ENCODE measurements at places on chromosomes 3 and 15. TPM values are rescaled to one million over a fixed set of nuclear protein-coding genes. Genes with fewer than 3 reads are reported as not detected.
A peak's percentile ranks its signal among the peaks of the same experiment; 100 is the strongest.

FOXL2 gene
- 0.38 TPM for total RNA-seq

ADIPOQ gene
- 0.58 TPM for total RNA-seq

PML gene
- total RNA-seq = 22.6 TPM

IL17RB gene
- total RNA-seq = 0.46 TPM

GOLGA8R gene
- total RNA-seq = 1.8 TPM

SLC6A20 gene
- total RNA-seq = 0.69 TPM

SLC28A1 gene
- 0.23 TPM for total RNA-seq

GATM gene
- total RNA-seq = 31.1 TPM

DLL4 gene
- total RNA-seq = 8.4 TPM

BFSP2 gene
- not detected for total RNA-seq

RAB7A gene
- total RNA-seq = 232 TPM

DNA sequence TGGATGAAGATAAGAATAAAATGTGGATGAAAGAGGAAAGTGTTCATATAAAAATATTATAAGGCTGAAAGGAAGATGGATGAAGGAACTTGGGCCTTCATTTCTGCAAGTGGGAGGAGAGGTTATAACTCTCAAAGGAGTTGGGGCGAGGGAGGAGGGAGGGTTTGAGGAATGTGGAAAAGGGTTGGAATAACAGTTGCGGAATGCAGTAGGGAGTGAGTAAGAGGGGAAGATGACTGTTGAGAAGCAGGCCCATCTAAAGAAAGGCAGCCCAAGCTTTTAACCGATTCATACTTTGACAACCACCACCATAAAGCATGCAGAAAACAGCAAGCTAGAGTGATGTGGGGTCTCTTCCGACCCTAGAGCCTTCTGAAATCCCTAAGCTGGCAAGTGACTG is 8.3 kb upstream of the TM4SF4 start:
- DNase-seq = no peak

GRCh38 chr3:148727231-148727630 is 29.5 kb downstream of the AGTR1 start:
- no peak for DNase-seq

DNA sequence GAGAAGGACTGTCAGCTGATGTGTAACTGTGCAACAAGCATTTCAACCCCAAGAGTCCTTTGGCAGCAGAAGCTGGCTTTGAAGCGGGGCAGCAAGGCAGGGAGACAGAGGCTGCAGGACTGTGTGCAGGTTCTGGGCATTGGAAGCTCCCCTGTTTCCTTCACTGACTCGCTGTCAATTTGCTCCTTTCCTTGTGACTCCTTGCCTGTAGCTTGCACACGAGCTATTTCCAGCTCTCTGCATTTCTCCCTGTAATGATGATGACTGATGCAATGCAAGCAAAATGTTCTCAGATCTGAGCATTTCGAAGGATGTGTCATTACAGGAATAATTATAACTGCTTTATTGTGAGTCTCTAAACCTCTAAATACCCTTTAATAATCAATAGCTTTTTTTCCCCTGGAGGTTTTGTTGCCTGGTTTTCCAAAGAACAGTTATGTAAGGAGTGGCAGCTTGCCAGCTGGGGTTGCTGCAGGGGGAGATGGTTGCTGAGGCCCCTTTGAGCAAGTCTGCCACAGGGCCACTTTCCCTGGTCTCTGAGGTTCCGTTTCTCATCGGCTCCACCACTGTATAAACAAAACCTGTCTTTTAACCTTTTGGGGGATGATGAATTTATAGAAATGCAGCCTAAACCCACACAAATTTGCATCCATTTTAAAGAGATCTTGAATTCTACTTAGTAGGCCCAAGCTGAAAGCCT is 2.8 kb downstream of the APOD start:
- DNase-seq = no peak

- peak; percentile 44 for DNase-seq
Observed at GRCh38 chr3:133895208-133896001, at the start of gene RAB6B. Gene RAB6B, minus strand, starts transcription at chr3:133895882. Its CDS starts 416 bp downstream, at chr3:133895466.

DNA sequence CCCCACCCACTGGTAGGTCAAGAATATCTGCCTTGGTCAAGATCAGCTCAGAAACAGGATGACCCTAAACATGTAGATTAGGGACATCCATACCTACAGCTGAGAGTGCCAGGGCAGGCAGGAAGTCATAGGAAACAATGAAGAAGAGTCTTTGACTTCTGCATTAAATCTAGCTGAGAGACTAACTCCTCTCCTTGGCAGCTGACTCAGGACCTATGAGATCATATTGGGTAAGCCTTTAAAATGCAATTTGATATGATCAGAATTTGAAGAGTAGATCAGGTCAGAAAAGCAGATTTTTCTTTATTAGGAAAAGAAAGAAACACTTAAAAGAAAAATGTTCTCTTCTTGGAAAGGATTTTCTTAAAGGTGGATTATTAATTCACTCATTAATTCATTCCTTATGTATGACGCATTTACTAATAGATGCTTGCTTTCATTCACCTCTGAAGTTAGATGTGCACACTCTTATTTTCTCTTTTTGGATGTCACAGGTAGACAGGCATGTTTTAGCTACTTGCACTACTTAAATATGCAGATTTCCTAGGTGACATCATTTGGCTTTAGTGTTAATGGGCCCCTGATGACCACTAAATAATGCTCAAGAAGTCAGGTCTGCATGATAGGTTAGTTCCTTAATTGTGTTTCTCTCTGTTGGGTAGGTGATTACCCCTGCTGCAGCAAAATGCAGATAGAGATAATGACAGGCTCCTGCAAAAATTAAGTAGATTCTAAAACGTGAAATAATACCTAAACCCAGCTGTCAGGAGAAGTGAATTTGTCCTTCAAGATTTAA is 35.7 kb upstream of the GSK3B start:
- DNase-seq = no peak

DNA sequence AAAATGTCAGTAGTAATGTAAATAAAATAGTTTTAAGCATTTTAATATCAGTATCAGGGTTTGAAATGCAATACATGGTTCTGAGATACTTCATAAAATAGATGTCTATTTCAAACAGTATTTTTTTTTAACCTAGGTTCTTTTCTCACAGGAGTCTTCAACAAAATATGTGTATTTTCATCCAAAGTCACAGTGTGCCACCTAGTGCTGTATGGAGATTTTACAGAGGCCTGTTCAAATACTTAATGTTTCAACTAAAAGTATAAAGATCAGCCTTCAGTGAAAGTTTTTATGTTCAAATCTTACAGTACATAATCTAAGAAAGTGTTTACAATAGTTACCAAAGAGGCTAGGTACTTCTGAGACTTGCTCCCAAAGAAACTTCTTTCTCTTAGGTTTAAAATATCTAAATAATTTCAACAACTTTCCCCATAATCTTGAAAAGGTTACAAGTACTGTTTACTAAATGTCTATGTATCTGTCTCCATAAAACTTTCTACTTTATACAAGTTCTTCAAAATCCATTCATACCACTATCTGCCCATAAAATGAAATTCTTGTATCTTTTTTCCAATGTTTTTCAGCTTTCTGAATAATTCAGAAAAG is 38.3 kb downstream of the SCAPER start:
- DNase-seq = no peak

GRCh38 chr15:58731756-58732535 is 17.6 kb downstream of the ADAM10 start:
- DNase-seq = no peak

- DNase-seq = no peak
Observed at GRCh38 chr3:147422601-147423536, 13.7 kb downstream of the ZIC1 start.

GRCh38 chr15:90637693-90638092 is 79.5 kb upstream of the BLM start:
- DNase-seq = no peak

- no peak for DNase-seq
Observed at GRCh38 chr3:111080413-111080812, 8.8 kb downstream of the NECTIN3 start.

DNA sequence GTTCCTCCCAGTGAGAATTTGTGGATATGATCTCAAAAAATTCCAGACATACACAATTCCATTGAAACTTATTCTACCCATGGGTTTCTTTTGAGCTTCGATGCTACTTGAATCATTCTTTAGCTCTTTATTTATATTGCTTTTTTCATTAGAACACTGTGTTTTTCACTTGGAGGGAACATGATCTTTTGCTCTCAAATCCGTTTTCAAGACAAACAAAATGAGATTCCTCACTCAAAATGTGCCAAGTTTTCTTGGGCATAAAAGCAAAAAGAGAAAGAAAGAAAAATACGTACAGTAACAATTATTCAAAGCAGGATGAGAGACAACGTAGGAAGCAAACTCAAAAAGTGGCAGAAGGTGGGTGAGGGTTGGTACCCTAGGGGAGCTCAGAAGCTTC is 118.8 kb upstream of the PDZRN3 start:
- no peak for DNase-seq

DNA sequence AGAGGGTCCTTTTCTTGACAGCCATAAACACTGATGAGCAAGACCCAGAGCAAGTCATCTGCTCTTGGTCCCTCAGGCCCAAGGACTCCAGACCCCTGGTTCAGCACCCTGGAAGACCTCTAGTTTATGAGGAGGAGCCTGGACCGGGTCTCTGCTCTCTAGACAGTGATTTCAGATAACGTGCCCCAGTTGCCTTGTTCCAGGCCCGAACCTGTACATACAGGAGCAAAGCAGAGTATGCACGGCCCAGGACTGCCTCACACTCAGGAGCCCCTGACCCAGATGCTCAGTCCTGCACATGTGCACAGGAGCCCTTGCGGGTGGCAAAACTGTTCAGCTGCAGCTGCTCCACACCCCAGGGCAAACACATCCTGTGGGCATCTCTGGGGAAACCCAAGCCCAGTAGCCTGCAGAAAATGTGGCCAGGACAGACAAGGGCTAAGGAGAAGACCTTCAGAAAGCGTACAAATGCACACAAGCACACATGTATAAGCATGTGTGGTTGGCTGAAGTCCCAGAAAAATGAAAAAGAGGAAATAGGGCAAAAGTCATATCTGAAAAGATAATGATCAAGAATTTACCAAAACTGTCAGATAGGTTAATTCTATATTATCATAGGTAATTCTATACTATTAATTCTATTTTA is 59.9 kb upstream of the CORO2B start:
- DNase-seq = no peak

- no peak for DNase-seq
Observed at GRCh38 chr3:161096771-161097367, 8.3 kb downstream of the B3GALNT1 start.

GRCh38 chr15:59794229-59794886 is 105.2 kb upstream of the BNIP2 start:
- DNase-seq = no peak

- DNase-seq = no peak
Observed at GRCh38 chr15:70265466-70265978, 167.8 kb upstream of the TLE3 start.

DNA sequence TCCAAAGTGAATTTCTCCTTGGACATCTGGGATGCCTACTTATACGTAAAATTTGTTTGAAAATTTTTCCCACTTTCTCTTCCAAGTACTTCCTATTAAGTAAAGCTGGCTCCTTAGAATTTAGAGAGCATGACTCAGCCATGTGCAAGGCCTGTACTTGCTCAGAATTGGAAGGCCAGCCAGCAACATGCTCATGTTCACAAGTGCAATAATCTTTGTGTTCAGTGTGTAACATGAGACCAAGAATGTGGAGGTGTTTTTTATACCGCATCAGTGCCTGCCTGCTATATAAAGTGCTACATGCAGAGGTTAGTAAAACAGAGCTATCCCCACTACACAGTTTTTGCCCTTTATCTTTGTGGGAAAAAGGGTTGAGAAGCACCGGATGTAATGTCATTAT is 151.9 kb upstream of the FEZF2 start:
- DNase-seq = no peak

DNA sequence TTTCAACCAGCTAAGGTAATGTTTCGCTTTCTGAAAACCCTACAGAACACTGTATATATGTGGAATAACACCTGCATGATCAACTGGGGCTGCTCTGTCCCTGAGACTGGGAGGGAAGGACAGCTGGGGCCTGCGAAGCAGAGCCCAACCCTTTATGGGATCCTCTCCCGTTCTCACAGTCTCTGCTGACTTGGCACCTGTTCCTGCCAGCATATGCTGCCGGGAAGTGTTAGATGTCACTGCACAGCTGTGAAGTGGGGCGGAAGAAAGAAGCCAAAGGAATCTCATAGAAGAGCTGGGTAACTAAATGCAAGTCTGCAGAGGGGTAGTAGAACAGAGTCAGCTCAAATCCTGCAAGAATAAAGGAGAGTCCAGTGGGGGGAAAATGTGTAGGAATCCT is 29.6 kb downstream of the LRRC3B start:
- peak; percentile 72 for DNase-seq

- no peak for DNase-seq
Observed at GRCh38 chr3:143608966-143609365, 239.3 kb downstream of the SLC9A9 start.

- DNase-seq = no peak
Observed at GRCh38 chr3:181739628-181740027, 27.9 kb downstream of the SOX2 start.

DNA sequence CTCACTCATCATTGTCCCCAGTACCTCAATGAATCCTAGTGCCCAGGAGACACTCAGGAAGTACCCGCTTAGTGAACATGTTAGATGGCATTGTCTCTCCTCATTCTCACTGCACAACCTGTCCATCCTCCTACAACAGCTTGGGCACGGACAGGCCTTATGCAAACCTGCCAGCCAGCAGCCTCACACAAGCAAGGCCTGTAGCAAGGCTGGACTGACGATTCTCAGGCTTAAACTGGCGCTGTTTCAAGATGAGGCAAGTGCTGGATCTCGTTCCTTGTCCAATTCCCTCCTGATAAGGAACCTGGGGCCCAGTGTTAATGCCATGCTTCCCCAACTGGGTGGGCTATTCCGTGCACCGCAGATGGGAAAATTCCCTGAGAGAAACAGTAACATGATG is 59.0 kb downstream of the CDCP1 start:
- DNase-seq = no peak

DNA sequence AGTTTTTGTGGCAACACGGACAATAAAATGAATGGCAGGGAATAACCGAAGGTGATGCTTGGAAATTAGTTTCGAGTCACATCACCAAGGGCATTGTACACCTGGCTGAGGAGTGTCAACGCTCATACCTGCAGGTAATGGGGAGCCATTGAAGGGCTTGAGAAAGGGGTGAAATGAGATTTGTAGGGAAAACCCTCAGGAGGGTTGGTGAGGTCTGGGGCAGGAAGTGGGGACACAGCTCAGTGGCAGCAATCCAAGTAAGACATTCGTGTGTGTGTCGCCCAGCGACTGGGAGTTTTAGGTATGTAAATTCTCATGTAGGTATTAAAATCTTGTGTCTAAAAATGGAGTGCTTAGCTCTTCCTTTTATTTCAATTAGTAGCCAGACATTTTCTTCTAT is 14.3 kb downstream of the PARP14 start:
- DNase-seq = no peak
